ENCODE measurements at places on chromosomes 16 and 17. TPM values are rescaled to one million over a fixed set of nuclear protein-coding genes. Genes with fewer than 3 reads are reported as not detected.

DNA sequence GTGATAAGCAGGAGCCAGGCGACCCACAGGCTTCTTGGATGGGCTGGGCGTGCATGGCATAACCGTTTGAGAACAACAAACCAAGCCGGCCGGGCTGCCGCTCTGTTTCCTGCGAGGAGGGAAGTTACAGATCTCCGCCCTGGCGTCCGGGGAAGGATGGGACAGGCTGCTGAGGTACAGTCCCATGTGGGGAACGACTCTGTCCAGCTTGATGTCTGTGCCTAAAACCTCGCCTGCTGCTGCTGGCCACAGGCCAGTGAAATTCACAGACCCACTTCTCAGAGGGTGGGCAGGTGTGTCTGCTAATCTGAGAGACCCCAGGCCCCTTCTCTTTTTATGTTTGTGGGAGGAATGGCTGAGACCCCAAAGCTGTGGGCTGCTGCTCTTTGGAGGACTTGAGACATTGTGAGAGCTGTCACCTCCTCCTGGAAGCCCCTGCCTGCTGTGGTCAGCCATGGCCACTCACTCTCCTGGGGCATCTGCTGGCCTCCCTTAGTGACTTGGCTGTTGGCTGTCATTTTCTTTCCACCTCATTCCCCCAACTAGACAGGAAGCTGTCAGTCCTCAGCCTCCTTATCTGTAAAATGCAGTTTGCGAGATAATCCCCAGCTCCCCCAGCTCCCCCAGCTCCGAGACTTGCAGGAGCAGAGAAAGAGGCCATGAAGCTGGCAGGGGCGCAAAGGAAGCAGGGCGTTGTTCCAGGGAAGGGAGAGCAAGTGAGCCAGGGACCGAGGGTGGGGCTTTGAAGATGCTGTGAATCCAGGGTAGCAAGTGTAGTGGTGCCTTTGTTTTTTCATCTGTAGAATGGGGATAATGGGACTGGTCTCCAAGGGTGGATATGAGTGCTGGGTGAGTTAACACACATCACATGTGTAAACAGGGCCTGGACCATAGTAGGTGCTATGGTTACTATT, 51.0 kb downstream of the CMIP start:
- peaks cover 16% of the 10 kb centered on the region for H3K36me3 ChIP-seq
- H3K4me3 ChIP-seq: no peak overlapping the region
- peaks cover 49% of the 10 kb centered on the region for H3K4me1 ChIP-seq
- no peak overlapping the region for H3K27ac ChIP-seq

SP2 gene
- total RNA-seq: 11.2 TPM

DNA sequence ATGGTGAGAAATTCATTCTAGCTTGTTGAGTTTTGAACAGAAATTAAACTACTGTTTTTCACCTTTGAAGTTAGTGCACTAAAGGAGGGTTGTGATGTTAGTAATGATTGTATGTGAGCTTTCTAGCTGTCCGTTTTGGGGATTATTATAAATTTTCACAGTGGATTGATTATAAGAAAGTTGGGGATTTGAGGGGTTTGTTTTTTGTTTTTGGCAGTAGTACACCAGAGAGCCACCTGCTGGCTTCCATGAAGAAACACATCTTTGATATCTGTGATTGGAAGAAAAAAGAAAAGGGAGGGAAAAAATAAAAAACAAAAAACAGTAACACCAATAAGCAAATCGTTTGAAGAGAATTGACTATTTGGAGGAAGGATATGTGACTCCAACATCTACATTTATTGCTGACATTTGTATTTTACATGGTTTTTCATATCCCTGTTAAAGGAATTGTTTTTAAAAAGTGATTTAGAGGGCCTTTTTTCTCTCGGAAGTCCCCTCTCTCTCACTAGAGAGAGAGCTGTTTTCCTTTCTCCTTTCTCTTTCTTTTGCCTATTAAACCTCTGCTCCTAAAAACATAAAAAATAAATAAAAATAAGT, 1469.5 kb upstream of the GOT2 start:
- H3K27me3 ChIP-seq: peaks cover 3% of the 10 kb centered on the region
- H3K4me1 ChIP-seq: peaks cover 7% of the 10 kb centered on the region
- no peaks in the 10 kb centered on the region for H3K36me3 ChIP-seq

GRCh38 chr16:50316102-50316847, 49.9 kb downstream of the ADCY7 start:
- no peak overlapping the region for H3K4me3 ChIP-seq
- H3K36me3 ChIP-seq: peaks cover 22% of the 10 kb centered on the region
- peaks cover 6% of the 10 kb centered on the region for H3K4me1 ChIP-seq
- no peaks in the 10 kb centered on the region for H3K27me3 ChIP-seq

CCL16 gene
- not detected for total RNA-seq

- no peak for DNase-seq
- no peak overlapping the region for H3K27ac ChIP-seq
- H3K4me3 ChIP-seq: no peak overlapping the region
- peaks cover 16% of the 10 kb centered on the region for H3K27me3 ChIP-seq
- H3K4me1 ChIP-seq: peaks cover 35% of the 10 kb centered on the region
- 0 out of 2 replicates have a peak, but pooled peaks cover 4% of the 10 kb centered on the region for H3K36me3 ChIP-seq
These were observed 5.3 kb downstream of the MYCBPAP start for GRCh38 chr17:50513495-50513894.

DNA sequence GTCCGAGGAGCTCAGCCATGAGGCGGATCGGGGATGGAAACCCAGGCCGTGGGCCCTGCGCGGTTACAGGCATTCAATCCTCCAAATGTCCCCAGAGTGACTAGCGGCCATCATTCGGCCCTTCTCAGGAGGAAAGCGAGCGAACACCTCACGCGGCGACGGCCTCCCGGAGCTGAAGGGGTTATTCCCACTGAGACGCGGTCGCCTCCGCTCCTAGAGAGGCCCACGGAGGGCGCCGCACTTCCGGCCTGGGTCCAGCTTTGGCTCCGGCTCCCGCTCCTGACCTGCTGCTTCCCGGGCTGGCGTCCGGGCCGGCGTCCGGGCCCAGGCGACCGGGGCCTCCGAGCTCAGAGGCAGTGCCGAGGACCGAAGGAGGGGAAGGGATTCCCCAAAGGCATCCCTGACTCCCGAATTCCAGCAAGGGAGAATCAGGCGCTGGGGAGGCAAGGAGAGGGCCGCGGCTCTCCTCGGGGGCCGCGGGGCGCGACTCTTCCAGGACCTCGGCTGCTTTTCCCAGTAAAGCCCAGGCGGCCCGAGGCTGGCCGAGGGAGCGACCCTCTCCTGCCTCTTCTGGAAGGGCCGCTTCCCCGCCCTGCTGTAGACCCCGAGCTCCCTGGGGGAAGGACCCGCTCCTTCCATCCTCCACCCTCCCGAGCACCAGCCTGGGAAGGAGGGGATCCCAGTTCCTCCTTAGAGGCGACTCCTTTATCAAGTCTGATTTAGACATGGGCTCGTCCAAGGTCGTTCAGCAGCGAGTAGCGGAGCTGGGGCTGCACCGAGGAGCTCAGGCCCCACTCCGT, 18.6 kb upstream of the ZNF629 start:
- no peaks in the 10 kb centered on the region for H3K36me3 ChIP-seq
- H3K4me1 ChIP-seq: peaks cover 20% of the 10 kb centered on the region
- H3K4me3 ChIP-seq: peak overlapping the region; percentile 90
- H3K27ac ChIP-seq: peak overlapping the region; percentile 92

TNFRSF13B gene
- total RNA-seq: not detected
